ENCODE measurements at places on chromosomes 3 and 15. TPM values are rescaled to one million over a fixed set of nuclear protein-coding genes. Genes with fewer than 3 reads are reported as not detected.

GRCh38 chr15:77782691-77783090 is 150.0 kb upstream of the LINGO1 start:
- no peaks in the 10 kb centered on the region for H3K4me1 ChIP-seq
- no peak for DNase-seq
- H3K4me3 ChIP-seq: no peak overlapping the region
- H3K36me3 ChIP-seq: no peaks in the 10 kb centered on the region
- no peak overlapping the region for H3K27ac ChIP-seq

DNA sequence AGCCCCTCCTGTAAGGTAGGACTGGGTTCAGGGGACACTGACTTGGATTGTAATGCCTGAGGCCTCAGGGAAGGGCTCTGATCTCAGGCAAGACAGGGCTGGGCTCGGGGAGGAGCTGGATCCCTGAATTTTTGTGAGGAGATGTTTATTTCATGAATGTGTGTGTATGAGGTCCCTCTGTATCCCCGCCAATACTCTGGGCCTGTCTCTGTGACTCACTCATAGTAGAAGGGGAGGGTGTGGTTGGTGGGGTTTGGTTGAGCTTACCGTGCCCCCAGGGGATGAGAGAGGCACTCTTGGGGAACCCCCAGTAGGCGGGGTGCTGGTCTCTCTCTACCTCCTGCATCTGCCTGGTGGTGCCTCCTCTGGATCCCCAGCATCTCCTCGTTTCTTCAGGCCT is 28.1 kb downstream of the RPSA start:
- no peaks in the 10 kb centered on the region for H3K27me3 ChIP-seq
- DNase-seq: no peak
- no peak overlapping the region for H3K27ac ChIP-seq
- H3K4me1 ChIP-seq: no peaks in the 10 kb centered on the region
- H3K36me3 ChIP-seq: no peaks in the 10 kb centered on the region
- H3K4me3 ChIP-seq: no peak overlapping the region

GRCh38 chr3:112489674-112490479 is 9.4 kb downstream of the BTLA start:
- DNase-seq: no peak
- no peak overlapping the region for H3K4me3 ChIP-seq
- no peaks in the 10 kb centered on the region for H3K36me3 ChIP-seq
- no peaks in the 10 kb centered on the region for H3K27me3 ChIP-seq
- no peaks in the 10 kb centered on the region for H3K4me1 ChIP-seq

Gene GASK1A
- total RNA-seq: 0.78 TPM

DNA sequence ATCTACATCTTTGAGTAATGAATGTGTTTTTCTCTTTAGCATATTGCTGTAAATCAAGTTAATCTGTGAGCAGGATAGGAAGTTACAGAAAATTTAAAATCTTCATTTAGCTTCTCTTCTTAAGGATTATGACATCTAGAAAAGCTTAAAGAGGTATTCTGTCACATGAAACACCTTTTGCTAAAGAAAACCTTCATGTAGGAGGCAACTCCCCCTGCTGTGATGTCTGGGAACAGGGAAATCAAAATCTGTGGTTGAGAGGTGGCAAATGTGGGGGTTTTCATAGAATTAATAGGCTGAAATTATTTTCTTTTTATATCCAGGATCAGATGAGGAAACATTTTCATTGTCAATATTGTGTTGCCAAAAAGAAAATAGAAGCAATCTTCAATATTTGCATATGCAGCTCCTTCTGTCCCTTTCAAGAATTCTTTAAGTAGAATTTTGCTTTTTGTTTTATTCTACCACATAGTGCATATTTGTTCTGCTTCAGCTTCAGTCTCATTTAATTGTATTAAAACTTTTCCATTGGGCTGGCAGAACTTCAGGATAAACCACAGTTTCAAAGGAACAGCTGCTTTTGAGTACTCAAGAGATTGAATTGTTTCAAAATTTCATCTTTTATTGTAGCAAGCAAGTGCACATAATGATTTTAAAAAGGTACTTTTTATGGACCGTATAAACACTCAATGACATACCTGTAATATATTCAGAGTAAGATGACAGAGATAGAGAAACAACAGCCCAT is 128.4 kb downstream of the RAP2B start:
- no peaks in the 10 kb centered on the region for H3K36me3 ChIP-seq
- H3K27ac ChIP-seq: no peak overlapping the region
- no peak overlapping the region for H3K4me3 ChIP-seq

Gene FANCD2OS
- not detected for total RNA-seq

DNA sequence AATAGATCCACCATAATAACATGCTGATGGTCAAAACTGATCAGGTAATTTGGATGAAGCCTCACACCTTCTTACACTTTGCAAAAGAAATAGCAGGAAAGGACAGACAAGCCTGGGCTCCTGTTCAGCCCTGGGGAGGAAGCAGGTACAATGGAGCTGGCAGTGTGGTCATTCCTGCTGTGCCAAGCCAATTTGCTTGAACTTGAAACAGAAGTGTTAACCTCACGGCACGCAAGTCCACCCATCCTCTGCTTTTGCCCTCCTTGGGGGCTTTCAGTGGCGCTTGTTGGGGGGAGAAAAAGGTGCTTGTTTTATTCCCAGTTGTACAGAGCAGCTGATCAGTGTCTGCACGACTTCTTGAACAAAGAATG is 36.8 kb upstream of the RFTN1 start:
- H3K36me3 ChIP-seq: no peaks in the 10 kb centered on the region
- no peaks in the 10 kb centered on the region for H3K27me3 ChIP-seq
- H3K4me1 ChIP-seq: peaks cover 6% of the 10 kb centered on the region
- DNase-seq: no peak
- H3K4me3 ChIP-seq: no peak overlapping the region
- H3K27ac ChIP-seq: no peak overlapping the region

GRCh38 chr3:195150181-195151118 is 120.5 kb downstream of the XXYLT1 start:
- peak overlapping the region; percentile 74 for H3K27ac ChIP-seq
- H3K27me3 ChIP-seq: no peaks in the 10 kb centered on the region

Gene NR2E3
- 0.09 TPM for total RNA-seq

Gene LYSMD2
- total RNA-seq: 1.5 TPM

DNA sequence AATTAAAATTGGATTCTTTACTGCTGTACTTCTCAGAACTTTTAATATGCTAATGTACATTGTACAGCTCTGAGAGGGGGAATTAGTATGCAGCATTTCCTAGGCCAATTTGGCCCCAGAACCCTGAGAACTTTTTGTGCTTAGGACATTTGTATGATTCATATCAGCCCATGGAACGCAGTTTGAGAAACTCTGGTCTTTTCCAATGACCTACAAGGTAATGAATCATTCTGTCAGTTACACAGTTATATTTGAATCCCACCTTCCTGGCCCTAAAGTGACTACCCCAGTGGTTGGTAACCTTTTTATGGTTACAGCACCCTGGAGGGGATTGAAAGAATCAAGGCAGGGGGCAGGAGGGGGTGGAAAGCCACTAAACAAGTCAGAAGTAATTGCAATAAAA is 25.6 kb upstream of the KBTBD12 start:
- H3K27ac ChIP-seq: no peak overlapping the region
- no peak overlapping the region for H3K4me3 ChIP-seq
- peak; percentile 68 for DNase-seq
- H3K27me3 ChIP-seq: no peaks in the 10 kb centered on the region

- peaks cover 65% of the 10 kb centered on the region for H3K4me1 ChIP-seq
- no peaks in the 10 kb centered on the region for H3K27me3 ChIP-seq
- no peak overlapping the region for H3K27ac ChIP-seq
- no peaks in the 10 kb centered on the region for H3K36me3 ChIP-seq
These were observed 17.8 kb downstream of the SMAD3 start for GRCh38 chr15:67083135-67083762.

- peak; percentile 48 for DNase-seq
- no peak overlapping the region for H3K4me3 ChIP-seq
- no peaks in the 10 kb centered on the region for H3K36me3 ChIP-seq
- no peaks in the 10 kb centered on the region for H3K27me3 ChIP-seq
These were observed 425.9 kb downstream of the EPHA3 start for GRCh38 chr3:89533275-89533674.

GRCh38 chr15:70248116-70249025 is 150.7 kb upstream of the TLE3 start:
- H3K27me3 ChIP-seq: peaks cover 17% of the 10 kb centered on the region
- H3K4me3 ChIP-seq: no peak overlapping the region
- no peaks in the 10 kb centered on the region for H3K36me3 ChIP-seq
- peak; percentile 9 for DNase-seq
- H3K4me1 ChIP-seq: peaks cover 7% of the 10 kb centered on the region

GRCh38 chr3:192802957-192803899 is 75.9 kb upstream of the FGF12 start:
- no peak overlapping the region for H3K4me3 ChIP-seq
- H3K27ac ChIP-seq: no peak overlapping the region
- no peaks in the 10 kb centered on the region for H3K4me1 ChIP-seq
- no peaks in the 10 kb centered on the region for H3K27me3 ChIP-seq
- peak; percentile 77 for DNase-seq

GRCh38 chr15:30043211-30043655 is 39.5 kb upstream of the GOLGA8J start:
- no peaks in the 10 kb centered on the region for H3K36me3 ChIP-seq
- DNase-seq: peak; percentile 32
- no peak overlapping the region for H3K4me3 ChIP-seq
- H3K27me3 ChIP-seq: no peaks in the 10 kb centered on the region
- H3K27ac ChIP-seq: no peak overlapping the region

Gene RBMS3
- total RNA-seq: 17.5 TPM

GRCh38 chr15:54843006-54843405 is 353.7 kb downstream of the RSL24D1 start:
- H3K4me1 ChIP-seq: no peaks in the 10 kb centered on the region
- no peak for DNase-seq
- no peaks in the 10 kb centered on the region for H3K36me3 ChIP-seq
- H3K27ac ChIP-seq: no peak overlapping the region
- no peak overlapping the region for H3K4me3 ChIP-seq

- no peaks in the 10 kb centered on the region for H3K4me1 ChIP-seq
- H3K27me3 ChIP-seq: no peaks in the 10 kb centered on the region
- no peaks in the 10 kb centered on the region for H3K36me3 ChIP-seq
- H3K4me3 ChIP-seq: no peak overlapping the region
- no peak overlapping the region for H3K27ac ChIP-seq
These were observed 119.3 kb downstream of the FRMD4B start for GRCh38 chr3:69266585-69266984.

DNA sequence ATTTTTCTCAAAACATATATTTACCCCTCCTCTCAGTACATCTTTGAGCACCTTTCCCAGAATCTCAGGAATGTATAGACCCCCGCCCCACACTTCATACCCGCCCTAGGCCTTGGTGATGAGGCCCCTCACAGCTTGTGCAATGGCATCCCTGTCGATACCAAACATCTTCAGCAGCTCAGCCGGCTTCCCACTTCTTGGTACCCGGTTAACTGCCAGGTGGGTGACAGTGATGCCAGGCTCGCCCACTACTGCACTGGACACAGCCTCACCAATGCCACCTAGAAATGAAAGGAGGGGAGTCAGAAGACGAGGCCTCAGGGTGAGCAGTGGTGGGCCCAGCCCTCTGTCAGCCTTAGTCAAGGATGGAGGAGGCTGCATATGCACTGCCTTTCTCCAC is 30.2 kb downstream of the TKT start:
- DNase-seq: no peak
- H3K4me3 ChIP-seq: no peak overlapping the region
- peaks cover 55% of the 10 kb centered on the region for H3K36me3 ChIP-seq
- H3K27ac ChIP-seq: no peak overlapping the region

Gene CKMT1A
- total RNA-seq: 5.9 TPM

GRCh38 chr15:45573961-45574629 is 13.1 kb upstream of the BLOC1S6 start:
- no peaks in the 10 kb centered on the region for H3K27me3 ChIP-seq
- no peaks in the 10 kb centered on the region for H3K36me3 ChIP-seq
- H3K4me3 ChIP-seq: no peak overlapping the region
- no peaks in the 10 kb centered on the region for H3K4me1 ChIP-seq

Gene ASB14
- total RNA-seq: not detected

DNA sequence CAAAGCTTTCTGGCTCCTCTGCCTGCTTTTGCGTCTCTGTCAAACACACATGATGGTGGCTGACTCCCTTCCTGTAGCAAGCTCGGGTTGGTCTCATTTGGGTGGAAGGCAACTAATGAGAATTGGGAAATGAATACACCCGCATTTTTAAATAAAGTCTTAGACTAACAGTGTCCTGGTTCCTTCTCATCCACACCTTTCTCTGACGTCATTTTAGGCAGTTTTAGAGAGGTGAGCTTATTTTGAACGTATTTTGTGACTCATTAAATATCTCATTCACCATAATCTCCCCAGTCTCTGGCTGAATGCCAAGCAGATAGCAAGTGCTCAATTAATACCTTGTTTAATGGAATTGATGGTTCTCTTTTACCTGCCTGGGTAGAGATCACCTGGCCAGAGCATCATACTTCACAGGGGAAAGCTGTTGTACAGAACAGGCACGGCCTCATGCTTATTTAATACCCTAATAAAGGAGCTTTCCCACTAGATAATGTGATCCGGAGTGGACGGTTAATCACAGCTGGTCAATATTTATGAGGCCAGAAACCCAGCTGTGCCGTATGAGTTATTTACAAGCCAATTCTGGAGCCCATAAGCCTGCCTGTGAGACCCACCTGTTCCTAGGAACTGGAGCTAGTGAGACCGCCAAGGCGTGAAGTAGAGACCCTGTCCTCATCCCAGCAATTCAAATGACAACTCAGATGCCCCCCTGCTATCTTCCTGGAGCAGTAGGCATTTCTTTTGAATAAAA is 149.7 kb upstream of the PROK2 start:
- no peaks in the 10 kb centered on the region for H3K27me3 ChIP-seq
- peaks cover 4% of the 10 kb centered on the region for H3K4me1 ChIP-seq
- DNase-seq: no peak
- H3K27ac ChIP-seq: no peak overlapping the region
- H3K4me3 ChIP-seq: no peak overlapping the region
- no peaks in the 10 kb centered on the region for H3K36me3 ChIP-seq

DNA sequence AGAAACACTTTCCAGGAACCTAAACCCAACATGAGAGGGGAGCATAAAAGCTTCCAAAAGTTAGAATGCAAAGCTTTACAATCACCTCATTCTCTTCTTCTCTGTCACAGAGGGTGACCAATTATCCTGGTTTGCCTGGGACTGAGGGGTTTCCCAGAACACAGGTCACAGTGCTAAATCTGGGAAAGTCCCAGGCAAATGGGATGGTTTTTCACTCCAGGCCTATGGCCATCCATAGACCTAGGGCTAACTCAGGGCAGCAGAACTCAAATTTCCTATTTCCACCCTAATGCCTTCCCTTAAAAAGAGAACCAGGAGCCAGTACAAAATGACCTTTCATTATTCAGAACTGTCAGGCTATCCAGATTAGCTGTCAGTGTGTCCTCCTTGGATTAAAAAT is 77.0 kb downstream of the TM4SF4 start:
- no peaks in the 10 kb centered on the region for H3K27me3 ChIP-seq
- peaks cover 51% of the 10 kb centered on the region for H3K4me1 ChIP-seq
- no peak overlapping the region for H3K4me3 ChIP-seq

GRCh38 chr3:109363634-109364033 is 26.3 kb upstream of the DPPA4 start:
- no peaks in the 10 kb centered on the region for H3K27me3 ChIP-seq
- DNase-seq: no peak
- no peaks in the 10 kb centered on the region for H3K4me1 ChIP-seq
- no peak overlapping the region for H3K4me3 ChIP-seq
- H3K27ac ChIP-seq: no peak overlapping the region
